ENCODE measurements at places on chromosomes 7 and 10. TPM values are rescaled to one million over a fixed set of nuclear protein-coding genes. Genes with fewer than 3 reads are reported as not detected.

CLDN3 gene
- total RNA-seq = 566 TPM

ORC5 gene
- total RNA-seq = 19.0 TPM

C7orf57 gene
- not detected for total RNA-seq

DNAH11 gene
- total RNA-seq = 0.15 TPM

FMC1 gene
- 23.5 TPM for total RNA-seq

CHST3 gene
- 1.1 TPM for total RNA-seq

TRPV6 gene
- 0.21 TPM for total RNA-seq

SPDYE5 gene
- not detected for total RNA-seq

PRSS2 gene
- 4.0 TPM for total RNA-seq

HOXA5 gene
- 16.2 TPM for total RNA-seq

GIMAP5 gene
- total RNA-seq = 6.6 TPM

CACNB2 gene
- 13.3 TPM for total RNA-seq

CALML3 gene
- total RNA-seq = 0.09 TPM

HECTD2 gene
- total RNA-seq = 5.9 TPM

LRRC61 gene
- total RNA-seq = 10.1 TPM

RARRES2 gene
- 61.1 TPM for total RNA-seq

AKR1C8 gene
- total RNA-seq = not detected

ZNF117 gene
- total RNA-seq = 3.4 TPM

PNLIPRP3 gene
- not detected for total RNA-seq

LIPK gene
- not detected for total RNA-seq

HYAL4 gene
- not detected for total RNA-seq

EMX2 gene
- not detected for total RNA-seq

CTAGE15 gene
- total RNA-seq = 1.7 TPM

SLC18A3 gene
- total RNA-seq = 0.12 TPM

CUL2 gene
- 22.3 TPM for total RNA-seq

C7orf33 gene
- total RNA-seq = not detected

TDRD1 gene
- 2.9 TPM for total RNA-seq

ZNF777 gene
- total RNA-seq = 10.3 TPM

SPDYE9 gene
- not detected for total RNA-seq

ANKRD7 gene
- not detected for total RNA-seq

CPXM2 gene
- total RNA-seq = 11.6 TPM

CDC14C gene
- total RNA-seq = not detected

IDI2 gene
- not detected for total RNA-seq
